NCI-H446 (cell line): ENCODE measurements at places on chromosomes 16 and 17.

DNA sequence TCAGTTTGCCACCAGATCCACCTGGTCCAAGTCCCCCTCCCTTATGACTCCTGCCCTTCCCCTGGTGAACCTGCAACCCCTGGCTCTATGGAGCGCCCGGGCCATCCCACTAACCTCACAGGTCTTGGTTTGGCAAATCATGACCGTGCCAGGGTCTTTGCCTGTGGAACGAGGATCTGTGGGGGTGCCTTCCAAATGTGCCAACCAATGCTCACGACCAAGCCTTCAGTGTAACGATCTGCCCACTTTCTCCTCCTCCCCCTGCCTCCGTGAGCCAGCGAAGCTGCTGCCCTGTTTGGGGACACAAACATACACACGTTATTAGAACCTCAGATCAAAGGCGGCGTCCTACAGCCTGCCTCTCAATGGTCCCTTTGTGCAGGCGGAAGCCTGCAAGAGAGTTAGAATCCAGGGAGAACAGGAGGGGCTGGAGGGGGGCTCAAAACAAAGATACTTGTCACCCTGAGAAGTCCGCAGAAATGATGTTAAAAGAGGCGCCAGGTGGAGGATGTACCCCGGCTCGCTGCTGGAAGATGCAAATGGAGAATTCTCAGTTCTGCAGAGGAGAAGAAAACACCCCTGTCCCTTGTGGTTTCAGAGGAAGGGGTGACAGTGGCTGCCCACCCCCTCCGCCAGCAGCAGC, 9.0 kb upstream of the NKD1 start:
- no peak for DNase-seq

- DNase-seq: no peak
Observed at GRCh38 chr16:21277045-21277926, 804 bp downstream of the CRYM start.

DNA sequence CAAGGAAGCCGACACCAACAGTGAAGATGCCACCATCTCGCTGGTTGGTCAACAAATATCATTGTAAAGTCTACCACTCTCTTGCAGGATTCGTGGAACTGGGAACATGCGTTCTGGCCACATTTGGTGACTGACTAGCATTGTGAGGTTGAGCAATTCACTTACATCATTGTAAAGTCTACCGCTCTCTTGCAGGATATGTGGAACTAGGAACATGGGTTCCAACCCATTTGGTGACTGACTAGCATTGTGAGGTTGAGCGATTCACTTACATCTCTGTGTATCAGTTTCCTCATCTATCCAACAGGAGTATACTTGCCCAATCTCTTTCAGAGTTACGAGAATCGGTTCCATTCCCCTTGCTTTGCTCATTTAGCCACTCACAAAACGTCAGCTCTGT, 42.6 kb upstream of the RPH3AL start:
- DNase-seq: no peak

GRCh38 chr16:13634959-13635358, 285.0 kb upstream of the ERCC4 start:
- DNase-seq: no peak

DNA sequence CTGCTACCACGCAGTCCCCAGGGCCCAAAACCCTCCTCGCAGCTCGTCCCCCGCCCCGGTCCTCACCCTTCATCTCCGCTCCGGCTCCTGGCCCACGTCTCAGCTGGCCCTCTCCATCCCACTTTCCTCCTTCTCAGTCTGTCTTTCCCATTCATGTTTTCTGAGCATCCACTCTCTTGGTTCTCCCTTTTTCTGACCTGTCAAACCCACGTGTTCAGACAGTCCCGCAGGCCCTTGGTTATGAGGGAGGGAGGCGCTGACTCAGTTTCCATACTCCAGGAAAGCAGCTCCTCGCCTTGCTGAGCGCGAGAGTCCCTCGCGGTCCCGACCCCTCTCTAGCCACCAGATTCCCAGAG, 392 bp upstream of the HID1 start:
- no peak for DNase-seq

DNA sequence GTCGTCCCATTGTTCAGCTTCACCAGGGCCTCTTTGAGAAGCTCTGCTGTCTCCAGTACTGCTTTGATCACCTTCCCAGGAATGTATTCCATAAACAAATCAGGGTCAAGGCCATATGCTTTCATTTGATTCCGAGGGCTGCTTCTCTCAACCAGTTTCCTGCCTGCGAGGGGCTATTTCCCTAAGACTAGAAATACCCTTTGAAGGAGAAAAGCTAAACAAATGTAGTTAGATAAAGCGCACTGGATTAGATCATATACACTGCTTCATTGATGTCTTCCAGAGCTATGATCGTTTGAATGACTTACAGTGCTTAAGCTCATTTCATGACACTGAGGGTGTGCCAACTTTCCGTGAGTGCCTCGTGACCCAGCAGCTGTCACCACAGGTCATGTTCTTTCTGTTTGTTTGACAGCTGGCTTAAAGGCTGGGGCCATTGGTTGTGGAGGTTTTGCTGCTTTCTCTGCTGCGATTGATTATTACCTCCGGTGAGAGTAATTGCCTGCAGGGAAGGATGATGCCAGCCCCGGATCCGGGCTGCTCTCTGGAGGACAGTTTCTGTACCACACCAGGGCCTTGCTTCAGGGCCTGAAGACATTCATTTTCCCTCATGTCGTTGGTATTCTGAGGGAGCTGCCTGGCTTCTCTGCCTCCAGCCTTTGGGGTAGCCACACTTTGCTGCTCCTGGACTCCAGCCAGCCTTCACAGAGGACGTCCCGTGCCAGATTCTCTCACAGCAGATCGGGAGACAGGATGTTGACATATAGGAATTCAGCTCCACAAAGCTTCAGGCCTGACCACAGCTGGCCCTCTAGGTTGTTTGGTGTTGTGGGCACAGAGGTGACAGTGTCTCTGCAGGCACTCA, 3.9 kb downstream of the TIMM22 start:
- no peak for DNase-seq

GRCh38 chr17:45677770-45678169, 106.3 kb upstream of the CRHR1 start:
- peak; percentile 68 for DNase-seq

GRCh38 chr17:48100591-48101011, 677 bp downstream of the CBX1 start:
- peak; percentile 60 for DNase-seq

GRCh38 chr17:31007695-31008373, 37.0 kb downstream of the RNF135 start:
- no peak for DNase-seq

DNA sequence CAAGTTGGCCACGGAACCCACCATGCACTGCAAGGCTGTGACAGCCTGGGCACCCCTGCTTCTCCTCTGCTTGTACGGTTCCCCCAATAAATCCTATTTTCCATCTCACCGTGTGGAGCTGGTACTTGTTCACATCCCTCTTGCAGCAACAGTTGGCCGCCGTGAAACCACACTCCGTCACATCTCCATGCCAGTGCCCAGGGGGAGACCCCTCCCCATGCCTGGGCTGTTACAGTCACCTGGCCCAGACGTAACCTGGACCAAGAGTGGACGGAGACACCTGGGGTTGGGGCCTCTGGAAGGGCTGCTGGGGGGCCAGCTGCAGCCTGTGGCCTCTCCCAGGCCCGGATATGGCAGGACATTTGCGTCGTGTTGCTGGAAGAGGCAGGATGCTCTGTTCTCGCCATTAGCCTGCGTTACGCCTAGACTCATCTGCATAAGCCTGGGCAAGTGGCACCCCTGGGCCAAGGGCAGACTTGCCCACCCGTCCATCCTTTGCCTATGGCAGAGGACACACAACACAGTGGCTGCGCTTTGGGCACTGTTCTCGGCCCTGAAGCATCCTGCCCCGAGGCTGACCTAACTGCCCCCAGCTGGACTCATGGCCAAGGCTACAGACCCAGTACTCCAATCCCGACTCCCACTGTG, 14.2 kb upstream of the KREMEN2 start:
- DNase-seq: no peak
